ENCODE measurements at places on chromosomes 1 and 21.

DNA sequence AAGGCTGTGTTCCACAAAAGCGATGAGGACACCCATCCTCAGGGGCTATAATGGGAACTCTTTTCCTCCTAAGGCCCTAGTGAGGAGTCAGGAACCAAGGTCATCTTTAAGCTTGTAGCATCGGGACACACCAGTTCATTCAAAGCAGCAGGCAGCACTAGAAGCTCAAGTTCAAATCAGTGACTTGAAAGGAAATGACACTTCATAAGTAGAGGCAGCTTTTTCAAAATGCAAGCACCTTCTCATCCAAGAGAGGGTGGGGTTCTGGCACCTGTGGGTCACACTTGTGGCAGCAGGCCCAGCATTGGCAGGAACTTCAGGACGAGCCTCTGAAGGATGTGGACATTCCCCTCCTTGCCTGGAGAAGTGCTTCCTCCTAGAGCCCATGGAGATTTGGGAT lies 496.3 kb downstream of the KIF26B start:
- DNase-seq, result no peak

DNA sequence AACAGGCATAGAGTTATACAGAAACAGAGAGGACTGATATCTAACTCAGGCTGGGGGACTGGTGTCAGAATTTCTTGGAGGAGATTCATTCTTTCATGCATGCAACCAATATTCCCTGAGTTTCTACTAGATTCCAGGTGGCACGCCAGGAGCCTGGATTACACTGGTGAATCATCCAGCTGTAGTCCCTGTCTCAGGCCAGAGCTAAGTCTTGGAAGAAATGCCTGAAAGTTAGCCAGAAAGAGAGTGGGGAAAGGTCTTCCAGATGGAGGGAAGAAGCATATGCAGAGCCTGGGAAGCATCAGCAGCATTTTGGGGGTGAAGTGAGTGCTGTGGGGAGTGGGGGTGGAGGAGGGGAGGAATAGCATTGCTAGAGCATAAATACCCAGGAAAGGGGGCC lies 239.1 kb downstream of the OMA1 start:
- DNase-seq, result no peak

- no peak for DNase-seq
Measured at GRCh38 chr1:209652873-209653401, 712 bp upstream of the LAMB3 start.

DNA sequence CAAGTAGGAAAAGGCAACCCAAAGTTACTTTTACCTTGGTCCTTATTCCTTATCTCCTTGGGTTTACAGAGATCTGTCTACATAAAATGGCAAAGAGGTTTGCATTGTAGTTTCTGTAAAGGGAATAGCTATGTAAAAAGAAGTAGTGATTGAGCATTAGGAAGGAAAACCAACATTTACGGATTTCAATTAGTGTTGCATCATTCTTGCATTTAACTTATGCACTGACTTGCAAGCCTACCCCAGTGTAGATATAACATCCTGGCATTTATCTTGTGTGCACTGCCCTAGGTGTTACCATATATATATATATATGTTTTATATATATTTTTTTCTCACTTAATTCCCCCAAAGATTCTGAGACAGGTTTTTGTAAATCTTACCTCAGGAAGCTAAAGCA lies 3.7 kb upstream of the LEPR start:
- DNase-seq, result no peak

DNA sequence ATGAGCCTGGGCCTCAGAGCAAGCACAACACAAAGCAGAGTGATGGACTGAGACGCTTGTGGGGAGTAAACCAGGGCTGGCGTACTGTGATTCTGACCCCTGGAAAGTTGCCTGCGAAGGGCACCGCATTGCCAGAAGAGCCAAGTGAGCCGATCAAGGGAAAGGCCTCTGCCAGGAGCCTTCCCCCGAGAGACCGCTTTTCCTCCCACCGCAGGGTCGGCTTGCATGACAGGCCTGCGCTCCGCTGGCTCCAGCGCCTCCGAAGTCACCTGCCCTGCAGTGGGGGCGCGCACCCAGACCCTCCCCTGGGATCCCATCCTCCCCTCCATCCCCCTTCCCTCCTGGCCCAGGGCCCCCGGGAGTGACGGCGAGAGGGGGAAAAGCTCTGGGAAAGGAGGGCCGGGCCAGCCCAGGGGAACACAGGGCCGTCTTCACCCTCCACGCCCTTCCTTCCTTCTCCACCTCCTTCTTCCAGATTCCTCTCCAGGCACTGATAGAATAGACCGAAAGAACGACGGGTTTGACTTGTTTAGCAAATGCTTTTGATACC lies 165.0 kb downstream of the TRIM33 start:
- no peak for DNase-seq

DNA sequence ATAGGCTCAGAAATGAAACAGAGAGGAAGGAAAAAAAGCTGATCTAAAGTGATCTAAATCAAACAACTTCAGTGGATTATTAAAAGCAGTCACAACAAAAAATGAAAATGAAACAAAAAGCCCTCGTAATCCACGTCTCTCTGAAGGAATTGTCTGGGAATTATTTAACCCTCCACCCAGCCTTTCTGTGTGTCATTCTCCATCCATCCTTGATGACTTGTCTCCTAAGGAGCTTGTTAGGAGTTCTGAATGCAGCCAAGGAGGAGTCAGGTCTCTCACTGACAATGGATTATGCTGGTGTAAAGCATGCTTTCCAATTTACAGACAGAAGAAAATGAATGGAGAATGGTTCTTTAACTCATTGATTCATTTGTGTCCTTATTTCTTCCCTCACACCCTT lies 359.3 kb upstream of the RUNX1 start:
- no peak for DNase-seq

Measured in GM06990 (cell line).